ENCODE measurements at places on chromosomes 3 and 15. TPM values are rescaled to one million over a fixed set of nuclear protein-coding genes. Genes with fewer than 3 reads are reported as not detected.

Gene AGTR1
- total RNA-seq = 0.61 TPM

Gene WDR93
- total RNA-seq = 0.09 TPM

- H3K4me3 ChIP-seq = no peak overlapping the region
- no peaks in the 10 kb centered on the region for H3K27me3 ChIP-seq
- DNase-seq = no peak
- H3K36me3 ChIP-seq = no peaks in the 10 kb centered on the region
- peaks cover 7% of the 10 kb centered on the region for H3K4me1 ChIP-seq
Measured at GRCh38 chr15:70185251-70185711, 87.6 kb upstream of the TLE3 start.

Gene SLC27A2
- 1.3 TPM for total RNA-seq

GRCh38 chr3:124741027-124741426, 10.8 kb downstream of the UMPS start:
- no peak for DNase-seq
- H3K27ac ChIP-seq = no peak overlapping the region
- no peak overlapping the region for H3K4me3 ChIP-seq
- H3K27me3 ChIP-seq = no peaks in the 10 kb centered on the region
- H3K36me3 ChIP-seq = peaks cover 65% of the 10 kb centered on the region

GRCh38 chr3:172082269-172082668, 42.9 kb downstream of the FNDC3B start:
- H3K4me3 ChIP-seq = no peak overlapping the region
- H3K27me3 ChIP-seq = no peaks in the 10 kb centered on the region
- no peaks in the 10 kb centered on the region for H3K4me1 ChIP-seq
- no peaks in the 10 kb centered on the region for H3K36me3 ChIP-seq

- no peak overlapping the region for H3K4me3 ChIP-seq
- no peaks in the 10 kb centered on the region for H3K27me3 ChIP-seq
- no peaks in the 10 kb centered on the region for H3K36me3 ChIP-seq
- H3K27ac ChIP-seq = peak overlapping the region; percentile 82
- H3K4me1 ChIP-seq = peaks cover 33% of the 10 kb centered on the region
Measured at GRCh38 chr15:58285212-58285920, 146.4 kb upstream of the LIPC start.

Gene GCHFR
- 57.0 TPM for total RNA-seq

DNA sequence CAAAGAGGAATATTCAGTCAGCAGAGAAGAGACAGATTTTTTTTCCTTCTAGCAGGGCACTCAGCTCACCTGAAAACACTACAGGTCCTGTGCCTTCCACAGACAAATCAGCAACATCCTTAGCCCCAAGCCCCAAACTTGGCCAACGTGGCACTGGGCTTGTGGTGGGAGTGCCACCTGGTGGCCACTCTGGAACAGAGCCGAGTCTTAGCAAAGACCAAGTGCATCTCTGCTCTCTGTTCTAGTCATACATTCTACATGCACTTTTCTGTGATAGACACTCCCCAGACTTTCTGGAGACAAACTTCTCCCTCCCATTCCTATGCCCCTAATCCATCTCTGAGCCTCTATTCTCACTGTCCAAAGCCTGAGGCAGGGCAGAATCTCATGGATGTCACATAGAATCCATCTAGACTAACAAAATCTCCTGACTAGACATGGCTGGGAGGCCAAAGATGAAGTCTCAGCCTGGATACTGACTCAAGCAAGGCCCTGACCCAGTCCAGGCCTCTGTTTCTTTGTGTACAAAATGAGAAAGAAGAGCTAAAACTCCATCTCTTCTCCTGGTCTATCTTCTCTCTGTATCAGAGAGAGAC, 5.1 kb upstream of the SEMA7A start:
- DNase-seq = peak; percentile 82
- no peaks in the 10 kb centered on the region for H3K36me3 ChIP-seq

GRCh38 chr15:60086681-60087429, 82.7 kb downstream of the FOXB1 start:
- no peaks in the 10 kb centered on the region for H3K36me3 ChIP-seq
- H3K4me3 ChIP-seq = no peak overlapping the region
- no peak overlapping the region for H3K27ac ChIP-seq
- H3K27me3 ChIP-seq = no peaks in the 10 kb centered on the region

GRCh38 chr3:27900316-27900715, 178.2 kb upstream of the EOMES start:
- no peaks in the 10 kb centered on the region for H3K27me3 ChIP-seq
- H3K4me1 ChIP-seq = no peaks in the 10 kb centered on the region
- H3K4me3 ChIP-seq = no peak overlapping the region

DNA sequence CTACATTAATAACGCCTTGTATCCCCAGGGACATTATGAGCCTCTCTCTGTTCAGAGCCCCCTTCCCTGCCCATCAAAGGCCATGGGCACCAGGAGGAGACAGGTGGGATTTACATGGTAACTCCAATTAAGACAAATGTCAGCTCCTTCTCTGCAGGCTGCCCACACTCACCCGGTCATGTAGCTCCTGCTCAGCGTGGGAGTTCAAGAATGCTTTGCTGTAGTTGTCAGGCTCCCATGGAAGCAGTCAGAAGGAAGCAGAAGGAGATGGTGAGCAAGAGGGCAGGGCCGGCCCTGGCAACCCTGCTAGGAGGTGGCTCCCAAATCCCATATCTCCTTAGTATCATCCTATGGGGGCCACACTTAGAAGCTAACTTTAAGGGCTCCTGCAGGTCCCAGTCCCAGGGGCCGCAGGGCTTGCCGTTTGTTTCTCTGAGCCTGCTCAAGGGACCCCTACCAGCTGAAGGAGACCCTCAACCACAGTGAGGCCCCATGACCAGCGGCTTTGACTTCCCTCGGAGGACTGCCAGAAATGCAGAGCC, 218.4 kb upstream of the TLE3 start:
- H3K27me3 ChIP-seq = no peaks in the 10 kb centered on the region
- no peaks in the 10 kb centered on the region for H3K36me3 ChIP-seq

GRCh38 chr15:77384086-77384485, 35.8 kb downstream of the PEAK1 start:
- no peak overlapping the region for H3K4me3 ChIP-seq
- H3K36me3 ChIP-seq = no peaks in the 10 kb centered on the region
- H3K27ac ChIP-seq = no peak overlapping the region
- H3K4me1 ChIP-seq = no peaks in the 10 kb centered on the region

Gene ADPRH
- total RNA-seq = 2.5 TPM

Gene ABTB1
- total RNA-seq = 7.6 TPM

DNA sequence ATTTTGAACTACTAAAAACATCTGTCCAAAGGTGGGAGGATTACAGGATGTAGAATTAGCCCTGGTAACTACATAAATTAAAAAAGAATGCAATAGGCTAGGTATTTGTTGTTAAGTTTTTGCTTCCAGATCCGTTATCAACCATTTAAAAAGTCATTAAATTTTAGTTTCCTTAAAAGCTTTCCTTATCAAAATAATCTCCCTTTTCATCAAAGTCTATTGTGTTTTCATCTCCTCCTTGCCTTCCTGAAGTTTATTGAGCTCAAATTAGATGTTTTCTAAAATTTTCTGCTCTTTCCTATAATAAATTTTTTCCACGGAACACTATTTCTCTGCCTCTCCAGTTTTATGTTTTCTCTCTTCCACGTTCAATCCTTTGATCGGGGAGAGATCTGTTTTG, 108.6 kb downstream of the MEX3B start:
- H3K27me3 ChIP-seq = no peaks in the 10 kb centered on the region
- no peaks in the 10 kb centered on the region for H3K4me1 ChIP-seq
- H3K36me3 ChIP-seq = no peaks in the 10 kb centered on the region
- H3K4me3 ChIP-seq = no peak overlapping the region

Gene IGDCC3
- total RNA-seq = 1.4 TPM

Gene TUSC7
- not detected for total RNA-seq

DNA sequence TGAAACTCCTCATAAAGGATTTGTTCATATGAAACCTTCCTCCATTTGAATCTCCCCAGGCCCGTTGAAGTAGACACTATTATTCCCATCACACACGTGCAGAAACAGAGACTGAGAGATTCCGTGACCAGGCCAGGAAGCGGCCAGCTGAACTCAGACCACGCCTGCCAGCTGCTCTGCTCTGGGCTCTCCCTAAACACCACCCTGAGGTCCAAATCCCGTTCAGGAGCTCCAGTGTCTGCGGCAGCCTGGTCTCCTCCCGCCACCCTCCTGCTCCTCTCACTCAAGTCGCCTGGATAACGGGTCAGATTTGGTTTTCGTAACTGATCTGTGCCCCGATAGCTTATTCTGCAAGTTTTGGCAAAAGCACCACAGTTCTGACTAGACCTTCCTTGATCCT, 53.6 kb upstream of the SNRPA1 start:
- H3K4me3 ChIP-seq = no peak overlapping the region
- no peaks in the 10 kb centered on the region for H3K27me3 ChIP-seq

Gene LTF
- total RNA-seq = 44.2 TPM

DNA sequence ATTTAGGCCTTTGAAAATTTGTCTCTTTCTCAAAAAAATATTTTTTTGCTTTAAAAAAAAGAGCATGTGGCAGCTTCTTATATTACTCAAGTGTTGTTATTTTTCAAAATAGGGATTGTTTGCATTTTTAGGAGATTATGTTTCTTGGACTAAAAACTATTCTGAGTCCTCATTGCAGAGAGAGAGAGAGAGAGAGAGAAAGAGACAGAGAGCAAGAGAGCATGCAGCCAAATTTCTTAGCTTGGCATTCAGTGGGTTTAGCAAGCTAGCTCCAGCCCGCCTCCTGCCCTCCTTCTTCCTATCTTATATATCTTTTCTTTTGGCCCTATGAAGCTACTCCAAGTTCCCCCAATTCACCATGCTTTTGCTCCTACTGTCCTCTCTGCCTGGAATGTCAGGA, 55.7 kb downstream of the CEMIP start:
- no peak overlapping the region for H3K27ac ChIP-seq
- H3K27me3 ChIP-seq = no peaks in the 10 kb centered on the region
- H3K4me1 ChIP-seq = no peaks in the 10 kb centered on the region
- H3K4me3 ChIP-seq = no peak overlapping the region
- DNase-seq = no peak
- no peaks in the 10 kb centered on the region for H3K36me3 ChIP-seq

Gene RBMS3
- 19.9 TPM for total RNA-seq

Gene IL20RB
- total RNA-seq = 0.94 TPM

GRCh38 chr3:14336749-14337598, 65.4 kb upstream of the SLC6A6 start:
- H3K4me1 ChIP-seq = peaks cover 3% of the 10 kb centered on the region
- H3K27me3 ChIP-seq = no peaks in the 10 kb centered on the region
- no peak overlapping the region for H3K4me3 ChIP-seq
- H3K27ac ChIP-seq = no peak overlapping the region

DNA sequence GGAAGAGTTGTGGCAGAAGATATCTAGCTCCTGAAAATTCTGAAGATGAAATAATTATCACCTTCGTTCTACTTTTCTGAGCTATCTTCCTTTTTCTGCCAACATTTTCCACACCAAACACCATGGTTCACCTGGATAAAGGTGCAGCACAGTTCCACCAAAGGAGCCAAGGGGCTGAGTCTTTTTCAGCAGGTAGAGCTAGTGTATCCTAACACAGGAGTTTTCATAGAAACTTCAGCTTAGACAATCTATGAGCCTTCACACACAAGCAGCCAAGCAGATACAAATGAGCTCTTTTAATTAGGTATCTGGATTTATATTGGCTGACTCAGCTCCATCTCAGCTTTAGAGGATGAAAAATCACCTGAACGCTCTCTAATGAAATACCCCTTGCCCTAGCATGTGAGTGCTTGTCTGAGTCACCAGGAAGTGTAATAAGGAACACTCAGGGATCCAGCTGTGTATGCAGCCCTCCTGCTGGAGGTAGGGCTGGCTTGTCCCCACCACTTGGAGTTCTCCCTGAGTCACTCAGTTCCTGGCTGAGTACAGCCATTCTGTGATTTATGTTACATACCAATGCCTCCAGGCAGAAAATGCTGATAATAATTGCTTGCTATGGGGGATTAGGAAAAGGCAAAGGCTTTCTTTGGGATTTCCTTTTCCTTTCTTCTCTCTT, 385.7 kb downstream of the LSAMP start:
- no peaks in the 10 kb centered on the region for H3K4me1 ChIP-seq
- H3K27me3 ChIP-seq = no peaks in the 10 kb centered on the region
- H3K4me3 ChIP-seq = no peak overlapping the region
- H3K27ac ChIP-seq = no peak overlapping the region

Gene SLC2A2
- not detected for total RNA-seq

DNA sequence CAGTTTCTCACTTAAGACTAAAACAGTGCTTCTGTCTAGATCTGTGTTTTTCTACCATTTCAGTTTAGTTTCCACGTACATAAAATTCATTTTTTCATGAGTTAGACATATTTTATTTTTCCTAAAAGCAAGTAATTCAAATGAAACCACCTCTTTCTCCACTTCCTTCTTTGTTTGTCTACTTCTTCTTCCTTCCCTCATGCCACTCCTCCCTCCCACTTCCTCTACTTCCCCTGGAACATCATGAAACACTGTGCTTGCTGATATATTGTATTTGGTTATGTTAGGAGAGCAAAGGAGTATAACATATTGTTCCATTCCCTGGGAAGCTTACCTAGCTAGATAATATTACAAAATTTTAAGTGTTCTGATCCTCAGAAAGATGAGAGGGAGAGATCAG, 36.7 kb upstream of the GOLGA8B start:
- H3K27ac ChIP-seq = no peak overlapping the region
- H3K27me3 ChIP-seq = no peaks in the 10 kb centered on the region
- H3K4me3 ChIP-seq = no peak overlapping the region
- DNase-seq = no peak
- no peaks in the 10 kb centered on the region for H3K36me3 ChIP-seq

Gene LIPC
- total RNA-seq = 2.4 TPM

Gene TGM4
- total RNA-seq = 0.14 TPM

GRCh38 chr3:156511987-156512677, 42.8 kb downstream of the SSR3 start:
- H3K4me1 ChIP-seq = peaks cover 2% of the 10 kb centered on the region
- no peak overlapping the region for H3K27ac ChIP-seq

DNA sequence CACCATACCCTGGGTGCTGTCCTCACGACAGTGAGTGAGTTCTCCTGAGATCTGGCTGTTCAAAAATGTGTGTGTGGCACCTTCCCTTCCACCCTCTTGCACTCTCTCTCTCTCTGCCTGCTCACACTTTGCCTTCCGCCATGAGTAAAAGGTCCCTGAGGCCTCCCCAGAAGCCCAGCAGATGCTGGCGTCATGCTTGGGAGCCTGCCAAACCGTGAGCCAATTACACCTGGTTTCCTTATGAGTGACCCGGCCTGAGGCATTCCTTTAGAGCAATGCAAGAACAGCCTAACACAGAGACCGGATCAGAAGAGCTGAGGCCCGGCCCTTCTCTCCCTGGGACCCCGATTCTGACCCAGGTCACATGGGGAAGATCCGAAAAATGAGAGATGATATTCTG, 15.4 kb downstream of the TMEM44 start:
- H3K27me3 ChIP-seq = no peaks in the 10 kb centered on the region
- H3K4me3 ChIP-seq = no peak overlapping the region
- no peak for DNase-seq
- no peaks in the 10 kb centered on the region for H3K36me3 ChIP-seq
- no peak overlapping the region for H3K27ac ChIP-seq

Measured in thymus (tissue), 14 donors.